ENCODE measurements at places on chromosomes 12 and 14. TPM values are rescaled to one million over a fixed set of nuclear protein-coding genes. Genes with fewer than 3 reads are reported as not detected.

KRT82 gene
- not detected for total RNA-seq

SMOC1 gene
- 0.08 TPM for total RNA-seq

CLEC4D gene
- not detected for total RNA-seq

MYH6 gene
- total RNA-seq, result not detected

AKAP6 gene
- total RNA-seq, result 2.6 TPM

RIMBP2 gene
- total RNA-seq, result not detected

NRIP2 gene
- not detected for total RNA-seq

- no peak for DNase-seq
These were observed 583.5 kb upstream of the TBX3 start for GRCh38 chr12:115267464-115267863.

DNA sequence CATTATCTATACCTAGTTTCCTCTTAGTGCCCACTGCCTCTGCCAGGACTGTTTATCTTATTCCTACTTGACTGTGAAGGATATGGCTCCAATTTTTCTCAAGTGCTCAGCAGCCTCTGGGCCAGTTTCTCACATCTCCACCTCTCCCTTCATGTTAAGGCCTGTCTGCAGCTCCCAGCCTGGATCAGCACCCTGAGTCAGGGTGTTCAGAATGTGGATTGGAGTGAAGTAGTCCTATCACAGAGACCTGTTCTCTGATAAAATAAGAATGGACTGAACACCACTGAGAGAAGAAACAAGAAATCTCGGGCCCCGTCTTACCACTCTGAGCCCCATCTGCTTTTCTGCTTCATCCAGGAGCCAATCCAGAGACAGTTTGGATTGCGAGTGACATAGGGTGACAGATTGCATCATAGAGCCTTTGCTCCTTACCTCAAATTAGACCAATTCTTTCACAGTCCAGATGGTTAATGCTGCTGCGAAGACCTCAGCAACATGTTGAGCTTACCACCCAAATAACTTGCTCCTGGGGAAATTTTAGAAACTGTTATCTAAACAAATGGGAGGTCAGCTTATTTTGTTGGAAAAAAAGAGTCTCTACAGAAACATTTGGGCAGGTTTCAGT is 473.1 kb downstream of the PDZRN4 start:
- DNase-seq, result no peak

DNA sequence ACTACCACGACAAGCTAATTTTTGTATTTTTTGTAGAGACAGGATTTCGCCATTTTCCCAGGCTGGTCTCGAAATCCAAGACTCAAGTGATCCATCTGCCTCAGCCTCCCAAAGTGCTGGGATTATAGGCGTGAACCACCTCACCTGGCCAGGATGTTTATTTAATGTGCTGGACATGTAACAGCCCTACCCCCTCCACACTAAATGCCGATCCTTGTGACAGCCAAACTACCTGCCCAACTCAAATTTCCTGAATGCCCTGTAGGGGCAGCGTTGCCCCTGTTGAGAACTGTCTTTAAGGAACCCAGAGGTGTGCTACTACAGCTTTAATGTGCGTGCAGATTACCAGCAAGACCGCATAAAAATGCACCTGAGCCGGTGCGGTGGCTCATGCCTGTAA is 48.1 kb downstream of the KCNK13 start:
- DNase-seq, result peak; percentile 22

GRCh38 chr14:52299692-52300278 is 14.3 kb upstream of the PTGER2 start:
- DNase-seq, result peak; percentile 63

GRCh38 chr12:79997096-79997791 is 62.3 kb upstream of the PPP1R12A start:
- DNase-seq, result no peak

- DNase-seq, result no peak
These were observed 201.9 kb downstream of the PHETA1 start for GRCh38 chr12:111166779-111167540.

DNA sequence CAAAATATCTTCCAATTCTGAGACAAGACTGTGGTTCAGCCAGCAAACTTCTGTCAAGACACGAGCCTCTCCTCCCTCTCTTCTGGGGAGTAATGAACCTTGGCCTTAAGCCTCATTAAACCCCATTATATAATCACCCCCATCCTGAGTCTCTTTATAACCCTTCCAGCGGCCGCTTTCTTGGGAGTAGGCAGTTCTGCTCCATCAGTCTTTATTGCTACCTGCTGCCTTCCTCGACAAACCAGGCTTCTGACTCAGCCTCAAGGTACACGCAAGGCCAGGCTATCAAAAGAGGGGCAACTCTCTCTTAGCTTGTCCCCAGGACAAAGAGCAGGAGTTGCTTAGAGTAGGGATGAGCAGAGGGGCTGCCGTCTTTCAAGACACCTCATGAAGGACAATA is 300.8 kb upstream of the NOS1 start:
- DNase-seq, result no peak

DNA sequence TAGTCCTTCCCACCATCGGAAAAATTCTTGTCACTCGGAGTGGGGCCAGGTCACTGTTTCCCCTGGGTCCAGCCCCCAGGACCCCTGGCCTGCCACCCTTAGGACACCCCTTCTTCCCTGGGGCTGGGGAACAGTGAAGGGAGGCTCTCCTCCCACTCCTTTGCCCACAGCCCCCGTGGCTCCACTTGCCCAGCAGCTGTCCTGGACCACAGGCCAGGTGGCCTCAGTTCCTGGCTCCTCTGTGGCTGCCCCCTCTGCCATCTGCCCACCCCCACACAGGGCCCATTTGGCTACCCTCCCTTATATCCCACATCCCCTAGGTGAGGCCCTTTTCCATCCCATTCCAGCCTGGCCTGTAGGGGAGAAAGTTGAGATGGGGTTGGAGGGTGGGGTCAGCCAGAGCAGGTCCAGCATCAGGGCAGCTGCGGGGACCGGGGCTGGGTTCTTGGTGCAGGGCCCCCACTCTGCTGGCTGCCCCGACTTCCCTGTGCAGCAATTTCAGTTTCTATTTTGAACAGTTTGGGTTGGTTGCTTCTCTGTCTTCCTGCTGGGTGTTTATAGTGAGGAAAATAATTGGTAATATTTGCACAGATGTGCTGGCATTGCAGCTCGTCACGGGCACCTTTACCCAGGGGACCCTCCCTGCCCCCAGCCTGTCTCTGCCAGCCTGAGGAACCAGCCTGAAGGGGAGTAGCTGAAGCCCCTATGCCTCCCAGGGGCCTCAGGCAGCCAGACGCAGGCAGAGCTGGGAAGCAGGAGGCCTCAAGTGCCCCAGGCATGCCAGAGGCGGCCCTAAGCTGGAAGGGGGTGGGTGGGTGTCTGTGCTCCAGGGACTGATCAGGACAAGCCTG is 23.4 kb downstream of the SYNDIG1L start:
- no peak for DNase-seq

DNA sequence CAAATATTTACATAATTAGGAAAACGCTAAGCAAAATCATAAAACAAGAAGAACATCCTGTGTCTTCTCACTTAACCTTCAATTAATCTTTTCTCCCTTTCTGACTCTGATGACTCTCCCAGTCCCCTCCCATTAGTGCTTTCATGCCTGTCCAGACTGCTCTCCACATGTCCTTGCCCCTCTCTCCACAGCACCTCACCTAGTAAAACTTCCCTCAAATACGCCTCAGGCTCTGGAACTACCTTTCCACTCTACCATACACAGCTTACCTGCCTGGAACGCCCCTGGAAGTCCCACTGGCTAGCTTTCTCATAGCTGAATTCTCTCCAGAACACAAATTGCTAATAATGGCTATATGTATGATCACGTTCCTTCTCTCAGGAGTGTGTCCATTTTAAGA is 44.7 kb downstream of the SLC5A8 start:
- DNase-seq, result no peak

GRCh38 chr14:22159099-22159498 is 429.9 kb downstream of the DAD1 start:
- no peak for DNase-seq

DNA sequence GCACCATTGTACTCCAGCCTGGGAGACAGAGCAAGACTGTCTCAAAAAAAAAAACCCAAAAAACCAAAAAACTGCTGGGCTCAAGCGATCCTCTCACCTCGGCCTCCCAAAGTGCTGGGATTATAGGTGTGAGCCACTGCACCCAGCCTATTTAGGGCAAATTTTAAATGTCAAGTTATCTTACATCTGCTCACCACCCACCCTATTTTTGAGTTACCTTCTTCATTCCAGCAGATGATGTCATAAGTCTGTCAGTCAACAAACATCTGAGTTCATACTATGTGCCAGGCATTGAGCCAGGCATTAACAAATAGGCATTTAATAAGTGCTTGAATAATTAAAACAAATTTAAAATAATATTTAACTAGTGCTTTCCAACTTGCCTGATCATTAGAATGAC is 21.5 kb downstream of the BATF start:
- no peak for DNase-seq

DNA sequence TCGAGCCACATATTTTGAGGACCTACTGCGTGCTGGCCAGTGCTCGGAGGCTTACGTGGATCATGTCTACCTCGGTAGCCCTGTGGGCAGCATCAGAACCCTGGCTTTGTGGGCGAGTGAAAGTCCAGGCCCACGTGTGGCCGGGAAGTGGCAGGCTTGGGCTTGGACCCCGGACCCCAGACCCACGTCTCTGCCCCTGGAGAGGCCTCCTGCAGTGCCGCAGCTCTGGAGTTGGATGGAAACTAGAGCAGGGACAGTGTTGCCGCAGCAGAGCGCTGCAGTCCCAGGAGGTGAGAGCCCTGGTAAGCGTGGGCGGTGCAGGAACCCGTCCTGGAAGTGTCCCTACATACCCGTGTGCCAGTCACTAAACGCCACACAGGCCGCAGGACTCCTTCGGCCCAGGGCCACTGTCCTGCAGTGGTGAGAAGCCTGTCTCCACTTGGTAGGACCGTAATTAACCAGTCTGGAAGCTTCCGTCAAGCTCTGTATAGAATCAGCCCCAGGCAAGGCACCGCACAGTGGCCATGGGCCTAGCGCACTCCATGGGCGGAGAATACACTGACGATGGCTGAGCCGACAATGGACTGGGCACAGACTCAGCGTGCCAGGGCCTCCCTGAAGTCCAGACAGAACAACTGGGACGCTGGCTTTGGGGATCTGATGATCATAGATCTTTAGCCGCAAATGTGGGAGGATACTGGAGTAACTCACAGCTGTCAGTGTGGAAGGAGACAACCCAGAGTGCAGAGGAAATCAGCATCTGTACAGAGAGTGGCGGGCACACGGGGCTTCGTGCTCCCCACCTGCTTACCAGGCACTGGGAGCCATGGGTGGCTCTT is 219.5 kb downstream of the KIF26A start:
- no peak for DNase-seq

DNA sequence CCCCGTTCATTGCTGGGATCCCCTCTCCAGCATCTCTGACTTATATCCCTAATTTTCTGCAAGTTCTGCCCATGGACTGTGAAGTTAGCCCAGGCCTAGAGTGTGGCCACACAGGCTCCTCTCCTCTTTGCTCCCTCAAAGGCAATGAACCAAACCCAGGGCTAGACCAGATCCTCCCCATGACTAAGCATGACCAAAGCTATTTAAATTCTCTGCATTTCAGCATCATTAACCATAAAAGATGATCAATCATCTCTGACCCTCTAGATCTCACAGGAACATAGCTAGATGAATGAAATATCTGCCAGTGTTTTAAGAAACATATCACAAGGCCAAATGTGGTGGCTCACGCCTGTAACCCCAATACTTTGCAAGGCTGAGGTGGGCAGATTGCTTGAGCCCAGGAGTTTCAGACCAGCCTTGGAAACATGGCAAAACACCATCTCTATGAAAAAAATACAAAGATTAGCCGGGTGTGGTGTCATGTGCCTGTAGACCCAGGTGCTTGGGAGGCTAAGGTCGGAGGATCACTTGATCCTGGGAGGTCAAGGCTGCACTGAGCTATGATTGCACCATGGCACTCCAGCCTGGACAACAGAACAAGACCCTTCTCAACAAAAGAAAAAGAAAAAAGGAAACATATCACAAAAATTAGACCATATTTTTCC is 2.2 kb upstream of the KRT3 start:
- no peak for DNase-seq

DNA sequence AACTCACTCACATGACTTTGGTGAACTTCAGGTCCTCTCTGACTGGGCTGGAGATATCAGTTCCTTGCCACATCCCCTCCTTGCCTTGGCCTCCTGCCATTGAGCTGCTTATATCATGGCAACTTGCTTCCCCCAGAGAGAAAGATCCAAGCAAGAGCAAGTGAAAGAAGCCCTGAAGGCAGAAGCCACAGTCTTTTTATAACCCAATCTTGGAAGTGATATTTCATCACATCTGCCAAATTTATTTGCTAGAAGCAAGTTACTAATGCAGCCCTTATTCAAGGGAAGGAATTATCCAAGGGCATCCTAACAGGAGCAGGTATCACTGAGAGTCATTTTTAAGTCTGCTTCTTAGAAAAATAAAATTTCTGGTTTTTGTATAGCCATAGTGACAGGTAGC is 127.8 kb downstream of the SLC38A4 start:
- DNase-seq, result no peak

GRCh38 chr14:88191605-88192004 is 131.5 kb downstream of the KCNK10 start:
- no peak for DNase-seq
